ENCODE measurements at places on chromosomes 16 and 17. TPM values are rescaled to one million over a fixed set of nuclear protein-coding genes. Genes with fewer than 3 reads are reported as not detected.

- DNase-seq = peak; percentile 56
Observed at GRCh38 chr17:66673668-66674276, 161.1 kb upstream of the CACNG5 start.

DNA sequence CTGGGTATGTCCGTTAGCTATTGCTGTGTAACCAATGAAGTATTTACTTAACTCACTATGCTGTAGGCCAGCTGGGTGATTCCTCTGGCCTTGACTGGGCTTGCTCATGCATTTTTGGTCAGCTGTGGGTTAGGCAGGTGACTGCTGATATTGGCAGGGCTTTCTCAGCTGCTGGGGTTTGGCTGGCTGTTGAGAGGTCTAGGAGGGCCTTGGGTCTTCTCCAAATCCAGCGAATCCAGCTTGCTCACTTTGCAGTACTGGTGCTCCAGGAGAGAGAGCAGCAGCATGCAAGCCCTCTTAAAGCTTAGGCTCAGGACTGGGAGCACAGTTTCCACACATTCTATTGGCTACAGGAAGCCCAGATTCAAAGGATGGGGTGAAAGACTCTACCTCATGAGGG, 270.1 kb downstream of the PHKB start:
- peak; percentile 84 for DNase-seq

GRCh38 chr16:81710596-81710995, 68.5 kb upstream of the PLCG2 start:
- DNase-seq = no peak

DNA sequence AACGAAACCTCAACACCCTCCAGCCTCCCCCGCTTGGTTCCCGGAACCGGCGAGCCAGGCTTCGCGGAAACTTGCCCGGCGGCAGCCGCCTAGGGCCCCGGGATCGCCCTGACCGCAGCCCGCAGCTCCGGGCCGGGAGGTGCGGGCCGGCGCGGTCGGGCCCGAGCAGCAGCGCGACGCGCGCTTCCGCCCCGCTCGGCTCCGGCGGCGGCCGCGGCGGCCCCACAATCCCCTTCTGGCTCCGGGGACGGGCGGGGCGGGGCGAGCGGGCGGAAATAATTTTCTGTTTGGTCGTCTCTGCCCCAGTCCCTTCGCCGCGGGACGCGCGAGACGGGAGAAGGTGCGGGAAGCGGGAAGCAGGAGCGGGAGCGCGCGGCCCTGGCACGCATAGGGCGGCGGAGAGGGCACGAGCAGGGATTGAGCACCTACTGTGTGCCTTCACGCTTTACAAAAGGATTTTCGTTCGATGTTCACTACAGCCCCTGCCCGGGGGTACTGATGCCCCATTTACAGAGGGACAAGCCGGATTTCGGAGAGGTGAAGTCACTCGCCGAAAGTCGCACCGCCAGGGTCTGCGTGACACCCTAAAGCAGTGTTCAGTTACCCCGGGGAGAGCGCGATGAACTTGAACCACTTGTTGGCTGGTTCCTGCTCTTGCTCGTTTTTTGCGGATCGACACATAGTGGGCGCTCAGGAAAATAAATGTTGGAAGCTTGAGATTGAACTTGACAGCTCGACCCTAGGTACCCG, 2.7 kb upstream of the MLLT6 start:
- DNase-seq = peak; percentile 54

- no peak for DNase-seq
Observed at GRCh38 chr17:60748204-60748603, 70.6 kb downstream of the BCAS3 start.

DNA sequence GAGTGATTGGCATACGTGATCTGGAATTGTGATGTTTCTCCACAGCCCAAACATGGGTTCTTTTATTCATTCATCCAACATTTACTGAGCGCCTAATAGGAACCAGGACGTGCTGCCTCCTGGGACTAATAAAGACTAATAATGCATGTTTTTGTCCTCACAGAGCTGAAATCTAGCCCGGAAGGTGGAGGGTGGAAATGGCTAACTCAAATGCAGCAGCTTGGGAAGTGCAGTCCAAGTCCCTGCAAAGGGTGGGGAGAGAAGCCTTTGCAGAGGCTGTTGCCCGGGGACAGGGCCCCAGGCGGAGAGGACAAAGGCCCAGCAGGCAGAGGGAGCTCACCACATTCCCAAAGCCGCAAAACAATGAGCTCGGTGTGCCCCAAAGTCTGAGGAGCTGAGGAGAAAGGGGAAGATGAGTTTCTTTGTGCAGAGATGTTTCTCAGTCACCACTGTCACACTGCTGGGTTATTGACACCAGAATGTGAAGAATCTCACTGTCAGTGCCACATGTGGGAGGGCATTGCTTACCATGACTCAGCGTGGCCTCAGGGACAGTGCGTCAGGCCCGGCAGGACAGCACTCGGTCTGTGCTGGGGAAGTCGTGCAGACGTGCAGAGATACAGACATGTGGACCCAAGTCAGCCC, 118.2 kb upstream of the CHMP6 start:
- DNase-seq = no peak

GRCh38 chr16:66298571-66299120, 67.8 kb upstream of the CDH5 start:
- DNase-seq = no peak

GRCh38 chr17:55728833-55729232, 6.2 kb upstream of the TMEM100 start:
- no peak for DNase-seq

GRCh38 chr17:7417056-7417655, 3.0 kb upstream of the SPEM1 start:
- DNase-seq = no peak

- no peak for DNase-seq
Observed at GRCh38 chr17:11551442-11551841, 46.8 kb upstream of the DNAH9 start.

DNA sequence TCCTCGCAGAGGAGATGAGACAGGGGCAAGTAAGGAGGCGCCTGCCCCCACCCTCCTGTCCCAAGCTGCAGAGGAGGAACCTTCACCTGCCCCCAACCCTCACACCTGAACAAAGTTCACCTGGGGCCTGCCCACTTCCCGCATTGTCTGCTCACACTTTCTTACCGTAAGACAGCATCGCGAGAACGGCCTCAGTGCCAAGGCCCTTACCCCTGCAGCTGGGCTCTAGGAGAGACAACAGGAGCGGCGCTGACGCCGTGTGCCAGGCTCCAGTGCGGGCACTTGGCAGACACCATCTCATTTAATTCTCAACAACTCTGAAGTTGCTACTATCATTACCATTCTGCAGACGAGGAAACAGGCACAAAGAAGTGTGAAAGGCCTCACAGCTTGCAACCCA, 4.1 kb downstream of the NAT9 start:
- DNase-seq = no peak

DNA sequence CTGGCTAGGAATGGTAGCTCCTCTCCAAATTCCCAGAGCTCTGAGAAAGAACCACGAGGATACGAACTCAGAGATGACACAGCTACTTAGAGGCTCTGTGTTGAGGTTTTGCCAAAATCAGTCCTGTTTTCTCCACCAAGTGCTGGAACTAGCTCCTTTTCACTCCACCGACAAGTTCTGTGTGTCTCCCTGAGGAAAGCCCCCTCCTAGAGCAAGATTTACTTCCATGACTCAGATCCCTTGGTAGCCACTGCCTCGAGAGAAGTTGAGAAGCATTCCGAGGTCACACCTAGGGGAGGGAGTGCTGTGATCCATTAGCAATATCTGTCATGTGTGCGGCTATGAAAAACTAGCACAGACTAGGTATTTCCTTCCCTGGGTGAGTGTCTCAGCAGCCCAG, 30.6 kb downstream of the IL21R start:
- DNase-seq = peak; percentile 71

DNA sequence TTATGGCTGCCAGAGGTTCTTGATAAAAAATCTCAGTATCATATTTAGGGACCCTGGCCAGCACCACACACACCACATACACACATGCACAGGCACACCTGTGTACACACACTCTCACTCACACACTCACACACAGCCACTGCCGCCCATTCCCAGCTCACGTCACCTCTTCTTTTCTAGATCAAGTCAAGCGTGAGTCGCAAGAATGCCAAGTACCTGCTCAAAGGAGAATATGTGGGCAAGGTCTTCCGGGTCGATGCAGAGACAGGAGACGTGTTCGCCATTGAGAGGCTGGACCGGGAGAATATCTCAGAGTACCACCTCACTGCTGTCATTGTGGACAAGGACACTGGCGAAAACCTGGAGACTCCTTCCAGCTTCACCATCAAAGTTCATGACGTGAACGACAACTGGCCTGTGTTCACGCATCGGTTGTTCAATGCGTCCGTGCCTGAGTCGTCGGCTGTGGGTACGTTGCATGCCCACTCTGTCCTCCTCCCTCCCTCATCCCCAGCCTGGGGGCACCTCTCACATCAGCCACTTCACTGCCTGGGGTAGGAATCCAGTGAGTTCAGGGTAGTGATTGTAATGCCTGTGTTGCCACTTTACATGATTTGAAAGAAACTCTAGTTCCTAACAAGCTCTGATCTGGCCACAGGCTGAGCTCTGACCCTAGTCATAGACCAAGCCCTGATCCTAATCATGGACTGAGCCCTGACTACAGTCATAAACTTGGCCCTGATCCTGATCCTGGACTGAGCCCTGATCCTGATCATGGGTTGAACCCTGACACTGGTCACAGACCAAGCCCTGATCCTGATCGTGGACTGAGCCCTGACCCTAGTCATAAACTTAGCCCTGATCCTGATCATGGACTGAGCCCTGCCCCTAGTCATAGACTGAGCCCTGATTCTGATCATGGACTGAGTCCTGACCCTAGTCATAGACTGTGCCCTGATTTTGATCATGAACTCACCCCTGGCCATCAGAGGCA, 20.4 kb downstream of the CDH5 start:
- no peak for DNase-seq

GRCh38 chr17:13036751-13037150, 18.9 kb upstream of the ELAC2 start:
- peak; percentile 25 for DNase-seq

DNA sequence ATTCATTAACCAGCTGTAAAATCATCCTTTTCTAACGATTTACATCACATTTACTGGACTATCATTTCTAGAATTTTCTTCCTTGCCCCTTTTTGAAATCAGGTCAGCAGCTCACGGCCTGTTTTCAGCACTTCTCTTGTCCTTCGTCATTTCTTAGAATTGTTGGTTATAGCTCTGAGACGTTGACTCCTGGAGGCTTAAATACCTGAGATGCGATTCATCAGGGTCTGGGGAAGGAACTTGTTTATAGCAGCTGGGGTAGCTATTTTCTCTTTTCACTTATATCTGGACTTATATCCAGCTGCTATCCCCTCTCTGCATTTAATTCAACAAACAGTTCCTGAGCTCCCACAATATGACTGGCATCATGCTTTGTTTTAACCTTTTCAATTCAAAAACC, 338.7 kb upstream of the TNRC6C start:
- DNase-seq = peak; percentile 66

DNA sequence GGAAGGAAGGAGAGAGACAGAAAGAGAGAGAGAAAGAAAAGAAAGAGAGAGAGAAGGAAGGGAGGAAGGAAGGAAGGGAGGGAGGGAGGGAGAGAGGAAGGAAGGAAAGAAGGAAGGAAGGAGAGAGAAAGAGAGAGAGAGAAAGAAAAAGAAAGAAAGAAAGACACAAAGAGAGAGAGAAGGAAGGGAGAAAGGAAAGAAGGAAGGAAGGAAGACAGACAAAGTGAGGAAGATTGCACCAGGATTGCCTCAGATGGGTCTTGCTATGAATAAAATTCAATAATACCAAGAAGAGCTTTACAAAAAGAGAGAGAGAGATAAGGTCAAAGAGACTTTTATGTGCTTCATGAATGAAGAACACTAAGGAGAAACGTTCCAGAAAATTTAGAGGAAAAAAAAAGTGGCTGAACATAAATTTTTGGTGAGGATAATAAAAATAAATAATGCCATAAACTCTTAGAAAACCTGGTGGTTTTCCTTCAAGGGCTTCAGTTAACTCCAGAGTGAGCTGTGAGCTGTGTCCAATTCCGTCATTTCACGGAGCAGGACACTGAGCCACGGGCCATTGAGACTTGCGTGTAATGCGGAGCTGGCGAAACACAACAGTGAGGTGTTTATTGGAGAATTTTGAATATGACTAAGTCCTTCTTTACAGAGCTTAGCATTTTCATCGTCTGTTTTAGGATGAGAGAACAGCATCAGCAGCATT, 72.7 kb upstream of the TNRC6C start:
- DNase-seq = no peak

DNA sequence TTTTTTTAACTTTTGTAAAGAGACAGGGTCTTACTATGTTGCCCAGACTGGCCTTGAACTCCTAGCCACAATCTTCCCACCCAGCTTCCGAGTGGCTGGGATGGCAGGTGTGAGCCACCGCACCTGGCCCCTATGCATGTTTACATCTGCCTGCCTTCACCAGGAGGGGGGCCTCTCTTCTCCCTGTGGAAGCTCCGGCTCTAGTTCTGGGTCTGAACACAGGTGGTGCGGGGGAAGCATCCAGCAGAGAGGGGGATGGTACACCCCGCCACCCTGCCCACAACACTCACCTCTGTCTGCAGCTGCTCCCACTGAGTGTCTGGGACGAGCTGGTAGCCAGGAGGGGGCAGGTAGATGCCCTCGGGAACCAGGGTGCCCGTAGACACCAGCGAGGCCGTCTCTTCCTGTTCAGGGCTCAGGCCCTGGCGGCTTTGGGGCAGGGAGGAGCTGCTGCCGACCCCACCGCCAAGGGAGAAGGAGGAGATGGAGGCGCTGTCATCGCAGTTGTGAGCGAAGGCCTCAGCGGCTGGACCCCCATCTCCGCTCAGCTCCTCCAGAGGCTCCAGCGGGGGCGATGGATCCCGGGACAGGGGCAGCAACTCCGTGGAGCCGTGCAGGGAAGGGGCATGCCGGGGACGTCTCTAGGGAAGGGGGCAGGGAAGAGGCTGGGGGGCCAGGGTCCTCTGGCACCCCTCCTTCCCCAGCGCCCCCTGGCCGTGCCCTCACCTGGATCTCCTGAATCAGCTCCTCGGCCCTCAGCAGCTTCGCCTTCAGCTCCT, 10.9 kb downstream of the RABEP2 start:
- no peak for DNase-seq

Gene CALB2
- total RNA-seq = 2.2 TPM

Gene UNC45B
- total RNA-seq = not detected

Gene TMIGD1
- total RNA-seq = not detected

Gene ANKS4B
- under 0.01 TPM for total RNA-seq

Gene AANAT
- not detected for total RNA-seq

Gene SOST
- not detected for total RNA-seq

Gene TNK1
- 11.8 TPM for total RNA-seq

Gene MED31
- 11.6 TPM for total RNA-seq

Gene CMTM2
- total RNA-seq = not detected

Gene TRAF4
- 32.0 TPM for total RNA-seq

Gene OR4D1
- total RNA-seq = not detected

Gene JPH3
- total RNA-seq = not detected
